ENCODE measurements at places on chromosomes 12 and 14.

DNA sequence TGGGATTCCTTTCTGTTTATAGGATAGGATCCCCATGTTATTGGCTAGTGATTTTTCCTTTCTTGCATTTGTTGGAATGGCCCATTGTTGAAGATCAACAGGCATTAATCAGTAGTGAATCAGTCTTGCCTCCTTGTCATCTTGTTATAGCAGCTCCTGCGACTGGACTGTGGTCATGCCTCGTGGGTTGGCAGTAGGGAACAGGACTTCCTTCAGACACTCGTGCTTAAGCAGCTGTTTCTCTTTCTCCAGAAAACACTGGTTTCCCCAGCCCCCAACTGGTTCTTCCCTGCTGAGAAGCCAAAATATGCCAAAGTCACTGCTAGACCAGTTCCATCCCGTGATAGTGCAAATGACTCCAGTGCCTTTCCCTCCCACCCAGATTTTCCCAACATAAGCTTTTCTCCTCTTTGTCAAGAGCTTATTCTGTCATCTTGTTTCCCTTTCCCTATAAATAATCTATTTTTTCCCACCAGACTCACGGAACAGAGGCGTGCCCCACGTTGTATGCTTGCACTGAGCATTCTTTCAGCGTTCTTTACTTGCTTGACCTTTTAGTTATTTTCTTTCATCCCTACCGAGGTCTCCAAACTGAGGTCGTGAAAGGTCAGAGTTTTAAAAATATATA, 83.5 kb downstream of the SAMD4A start:
- DNase-seq: no peak

- DNase-seq: no peak
These were observed 69.4 kb downstream of the SPATA7 start for GRCh38 chr14:88454886-88455285.

DNA sequence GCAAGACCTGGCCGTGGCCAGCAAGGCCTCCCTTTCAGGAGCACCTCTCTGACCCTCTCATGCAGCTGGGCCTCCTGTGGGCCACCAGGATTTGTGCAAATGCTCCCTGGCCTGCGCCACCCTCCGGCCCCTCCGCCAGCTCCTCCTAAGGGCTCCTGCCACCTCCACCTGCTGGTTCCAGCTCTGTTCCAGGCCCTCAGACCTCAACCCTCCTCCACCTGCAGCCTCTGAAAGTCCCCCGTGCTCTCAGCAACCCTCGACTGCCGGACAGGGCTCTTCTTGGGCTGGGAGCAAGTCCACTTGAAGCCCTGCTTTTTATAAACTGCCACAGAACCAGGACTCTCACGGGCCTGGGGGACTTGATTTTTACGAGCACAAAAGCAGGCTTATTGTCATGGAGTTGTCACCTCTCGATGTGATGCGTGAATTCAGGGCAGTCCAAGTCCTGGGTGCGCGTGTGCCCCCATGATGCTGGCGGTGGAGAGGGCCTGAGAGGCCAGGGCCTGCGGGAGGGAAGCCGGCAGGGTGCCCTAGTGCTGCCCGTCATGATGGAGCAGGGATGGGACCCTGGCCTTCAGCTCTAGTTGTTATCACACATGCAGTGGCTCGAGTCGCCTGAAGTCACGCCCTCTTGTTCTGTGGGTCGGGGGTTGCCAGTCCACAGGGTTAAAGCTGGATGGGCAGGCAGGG, 9.1 kb downstream of the TEDC1 start:
- DNase-seq: no peak

GRCh38 chr12:44750468-44750867, 125.6 kb downstream of the NELL2 start:
- DNase-seq: no peak

- peak; percentile 47 for DNase-seq
These were observed 210.9 kb downstream of the MED13L start for GRCh38 chr12:116066381-116067230.

DNA sequence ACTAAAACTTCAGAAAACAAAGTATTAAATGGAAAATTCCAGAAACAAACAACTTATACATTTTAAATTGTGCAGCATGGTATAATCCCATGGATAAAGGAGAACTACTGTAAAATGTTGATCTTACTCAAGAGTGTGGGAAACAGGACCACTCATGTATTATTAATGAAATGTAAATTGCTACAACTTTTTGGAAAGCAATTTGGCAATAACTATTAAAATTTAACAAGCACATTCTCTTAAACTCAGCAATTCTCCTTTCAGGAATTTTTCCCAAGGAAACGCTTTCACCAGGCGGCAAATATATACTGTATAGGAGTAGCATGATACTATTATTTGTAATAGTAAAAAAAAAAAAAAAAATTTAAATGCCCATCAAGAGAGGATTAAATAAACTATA, 284.5 kb upstream of the AMIGO2 start:
- DNase-seq: no peak

- no peak for DNase-seq
These were observed 16.4 kb upstream of the AMN1 start for GRCh38 chr12:31745242-31745641.

DNA sequence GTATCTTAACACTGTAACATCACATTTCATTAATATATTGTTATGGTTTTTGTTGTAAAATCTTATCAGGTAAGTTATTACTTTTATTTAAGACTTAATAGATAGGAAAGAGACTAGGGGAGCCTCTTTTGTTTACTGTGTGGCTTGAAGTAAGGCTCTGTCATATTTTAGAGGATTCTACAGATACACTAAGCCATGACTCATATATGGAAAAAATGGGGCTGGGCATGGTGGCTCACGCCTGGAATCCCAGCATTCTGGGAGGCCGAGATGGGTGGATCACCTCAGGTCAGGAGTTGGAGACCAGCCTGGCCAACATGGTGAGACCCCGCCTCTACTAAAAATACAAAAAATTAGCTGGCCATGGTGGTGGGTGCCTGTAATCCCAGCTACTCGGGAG, 23.6 kb upstream of the NPFF start:
- no peak for DNase-seq

GRCh38 chr14:98171654-98172053, 1100.3 kb downstream of the BCL11B start:
- no peak for DNase-seq

DNA sequence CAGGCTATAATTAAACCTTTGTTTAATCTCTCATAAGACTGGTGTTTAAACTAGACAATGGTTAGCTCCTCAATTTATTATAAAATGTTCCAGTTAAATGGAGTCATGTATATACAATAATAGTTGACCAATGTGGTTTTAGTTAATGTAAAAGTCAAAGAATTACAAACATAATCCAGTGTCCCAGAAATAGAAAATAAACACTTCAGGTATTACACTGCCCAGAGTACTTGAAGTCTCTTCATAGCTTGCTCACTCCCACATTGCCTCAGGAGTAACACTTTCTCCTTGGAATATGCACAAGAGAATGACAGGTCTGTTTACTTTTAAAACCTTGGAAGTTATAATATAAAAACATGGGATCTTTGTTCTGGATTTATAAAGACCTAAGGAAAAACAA, 60.5 kb downstream of the SLC38A1 start:
- DNase-seq: no peak

DNA sequence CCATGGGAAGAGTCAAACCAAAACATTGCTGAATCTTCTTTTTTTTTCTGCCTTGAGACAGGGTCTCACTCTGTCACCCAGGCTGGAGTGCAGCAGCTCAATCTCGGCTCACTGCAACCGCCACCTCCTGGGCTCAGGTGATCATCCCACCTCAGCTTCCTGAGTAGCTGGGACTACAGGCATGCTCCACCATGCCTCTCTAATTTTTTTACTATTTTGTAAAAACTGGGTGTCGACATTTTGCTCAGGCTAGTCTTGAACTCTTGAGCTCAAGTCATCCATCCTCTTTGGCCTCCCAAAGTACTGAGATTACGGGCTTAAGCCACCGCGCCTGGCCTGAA, 1.5 kb upstream of the KRT75 start:
- DNase-seq: no peak

- no peak for DNase-seq
These were observed 613.8 kb downstream of the KCNH5 start for GRCh38 chr14:62431496-62431895.

- DNase-seq: no peak
These were observed 1.9 kb upstream of the KRT79 start for GRCh38 chr12:52836042-52836466.

GRCh38 chr12:38515912-38516311, 199.3 kb downstream of the ALG10B start:
- DNase-seq: no peak

- DNase-seq: no peak
These were observed 1.1 kb downstream of the PHLDA1 start for GRCh38 chr12:76030341-76031080.

- DNase-seq: no peak
These were observed 112.5 kb downstream of the ALX1 start for GRCh38 chr12:85392508-85392907.

DNA sequence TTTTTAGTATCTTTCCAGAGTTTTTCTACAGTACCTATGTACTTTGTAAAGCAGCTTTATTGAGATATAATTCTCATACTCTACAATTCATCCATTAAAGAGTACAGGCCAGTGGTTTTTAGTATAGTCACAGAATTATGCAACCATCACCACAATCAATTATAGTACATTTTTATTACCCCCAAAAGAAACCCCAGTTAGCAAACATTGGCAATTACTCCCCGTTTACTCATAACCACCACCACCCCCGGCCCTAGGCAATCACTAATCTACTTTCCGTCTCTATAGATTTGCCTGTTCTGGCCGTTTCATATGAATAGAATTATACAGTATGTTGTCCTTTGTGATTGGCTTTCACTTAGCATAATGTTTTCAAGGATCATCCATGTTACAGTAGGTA, 119.8 kb downstream of the KICS2 start:
- DNase-seq: no peak

GRCh38 chr12:19236656-19237055, 107.1 kb downstream of the PLEKHA5 start:
- no peak for DNase-seq

DNA sequence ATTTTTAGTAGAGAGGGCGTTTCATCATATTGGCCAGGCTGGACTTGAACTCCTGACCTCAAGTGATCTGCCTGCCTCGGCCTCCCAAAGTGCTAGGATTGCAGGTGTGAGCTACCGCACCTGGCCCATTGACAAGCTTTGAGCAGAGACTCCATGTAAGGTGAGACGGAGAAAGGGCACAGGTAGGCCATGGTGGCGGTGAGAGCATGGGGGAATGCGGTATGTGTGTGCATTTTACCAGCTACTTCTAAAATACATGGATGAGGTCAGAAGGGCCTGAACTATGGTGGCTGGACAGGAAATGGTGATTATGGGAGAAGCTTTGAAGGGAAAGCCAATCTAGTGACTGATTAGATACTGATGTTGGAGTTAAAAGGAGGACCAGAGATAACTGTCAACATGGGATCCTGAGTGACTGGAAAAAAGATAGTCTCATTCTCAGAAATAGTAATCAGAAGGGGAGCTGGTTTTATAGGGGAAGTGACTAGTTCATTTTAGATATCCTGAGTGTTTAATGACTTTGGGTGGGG, 21.9 kb upstream of the PTPRB start:
- no peak for DNase-seq

- DNase-seq: no peak
These were observed 1280.9 kb downstream of the AACS start for GRCh38 chr12:126346087-126346486.

DNA sequence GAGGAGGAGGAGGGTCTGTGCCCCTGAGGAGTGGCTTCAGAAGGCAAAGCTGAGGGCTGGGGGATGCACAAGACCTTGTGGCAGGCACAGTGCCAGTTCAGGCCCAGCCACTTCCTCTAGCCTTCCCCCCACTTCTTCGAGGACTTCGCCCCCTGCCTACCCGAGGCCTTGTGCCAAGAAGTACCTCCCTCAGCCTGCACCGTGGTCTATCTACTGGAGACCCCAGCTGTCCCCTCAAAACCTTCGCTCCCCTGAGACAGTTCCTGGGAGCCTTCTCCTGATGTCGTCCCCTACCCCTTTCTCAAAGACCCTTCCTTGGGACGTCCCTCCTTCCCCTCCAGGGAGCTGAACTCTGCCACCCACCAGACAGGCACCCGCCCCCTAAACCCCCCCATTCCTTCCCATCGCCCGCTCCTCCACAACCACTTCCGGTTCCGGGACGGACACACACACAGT, 604 bp downstream of the ZNF384 start:
- DNase-seq: peak; percentile 76

DNA sequence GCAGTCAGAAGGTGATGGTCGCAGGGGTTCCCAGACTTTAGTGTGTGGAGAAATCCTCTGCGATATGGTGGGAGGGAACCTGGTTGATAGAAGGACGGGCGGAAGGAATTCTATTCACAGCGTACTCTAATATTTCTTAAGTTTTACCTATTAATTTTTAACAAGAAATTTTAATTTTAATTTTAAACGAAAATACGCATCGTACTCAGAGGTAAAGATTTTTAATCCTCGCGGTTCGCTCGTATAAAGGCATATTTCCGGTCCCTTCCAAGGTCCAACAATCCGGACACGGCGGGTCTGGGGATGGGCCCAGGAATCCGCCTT, 338 bp upstream of the SLC48A1 start:
- DNase-seq: no peak

GRCh38 chr12:117671734-117672133, 297.1 kb downstream of the KSR2 start:
- DNase-seq: peak; percentile 2

GRCh38 chr12:50257236-50258166, 25.8 kb downstream of the LIMA1 start:
- peak; percentile 52 for DNase-seq

DNA sequence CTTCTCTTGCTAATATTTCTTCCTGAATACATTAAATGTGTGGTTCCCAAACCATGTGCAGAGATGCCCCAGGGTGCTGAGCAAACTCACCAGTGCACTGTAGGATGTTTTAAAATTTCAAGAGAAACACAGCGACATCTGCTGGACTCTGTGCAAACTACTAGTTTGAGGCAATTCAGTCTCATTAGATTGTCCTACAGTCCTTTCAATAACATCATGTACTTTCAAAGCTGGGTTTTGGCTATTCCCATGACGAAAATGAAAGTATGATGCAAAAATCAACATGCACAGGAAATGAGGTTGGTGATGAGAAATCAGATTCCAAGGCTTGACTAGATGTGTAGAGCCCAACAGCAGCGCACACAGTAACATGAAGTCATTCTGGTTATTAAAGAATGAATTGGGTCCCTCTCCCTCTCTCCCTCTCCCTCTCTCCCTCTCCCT, 66.3 kb downstream of the CLIP1 start:
- peak; percentile 48 for DNase-seq

All from NCI-H446 (cell line).